ENCODE measurements at places on chromosomes 16 and 17.
A peak's percentile ranks its signal among the peaks of the same experiment; 100 is the strongest.

- no peak for DNase-seq
These were observed 42.0 kb downstream of the COTL1 start for GRCh38 chr16:84575914-84576313.

GRCh38 chr17:50657627-50658026 is 22.9 kb downstream of the ABCC3 start:
- DNase-seq = no peak

DNA sequence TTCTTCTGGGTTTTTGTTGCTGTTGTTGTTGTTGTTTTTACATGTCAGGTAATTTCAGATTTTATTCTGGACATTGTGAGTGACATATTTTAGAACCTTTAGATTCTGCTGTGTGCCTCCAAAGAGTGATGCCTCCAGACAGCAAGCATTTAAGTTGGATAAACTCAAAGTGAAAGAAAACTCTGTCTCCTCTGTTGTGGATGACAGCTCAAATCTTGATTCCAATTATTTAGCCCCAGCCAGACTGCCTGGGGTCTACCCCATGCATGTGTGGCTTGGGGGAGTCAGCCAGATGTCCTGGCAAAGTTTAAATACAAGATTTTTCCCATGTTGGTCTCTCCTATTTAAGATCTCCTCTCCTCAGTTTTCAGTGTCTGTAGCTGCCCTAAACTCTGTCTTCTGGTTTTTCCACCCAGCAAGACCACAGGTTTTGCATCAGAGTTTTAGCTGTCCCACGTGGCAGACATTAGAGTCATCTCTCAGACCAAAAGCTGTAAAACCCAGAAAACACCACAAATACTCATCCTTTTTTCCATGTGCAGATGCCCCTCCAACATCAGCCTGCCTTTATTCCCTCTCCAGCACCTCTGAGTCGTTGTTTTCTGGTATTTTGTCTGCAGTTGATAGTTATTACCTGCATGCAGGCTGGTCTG is 19.4 kb upstream of the ZNF469 start:
- no peak for DNase-seq

- DNase-seq = no peak
These were observed 50.9 kb downstream of the PECAM1 start for GRCh38 chr17:64339516-64340490.

DNA sequence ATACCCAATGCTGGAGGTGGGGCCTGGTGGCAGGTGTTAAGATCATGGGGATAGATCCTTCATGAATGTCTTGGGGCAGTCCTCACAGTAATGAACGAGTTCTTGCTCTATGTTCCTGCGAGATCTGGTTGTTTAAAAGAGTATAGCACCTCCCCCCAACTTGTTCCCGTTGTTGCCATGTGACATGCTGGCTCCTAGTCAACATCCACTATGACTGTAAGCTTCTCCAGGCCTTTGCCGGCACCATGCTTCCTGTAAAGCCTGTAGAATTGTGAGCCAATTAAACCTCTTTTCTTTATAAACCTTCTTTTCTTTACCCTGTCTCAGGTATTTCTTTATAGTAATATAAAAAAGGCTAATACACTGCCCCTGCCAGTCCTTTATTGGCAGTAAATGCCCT is 33.3 kb downstream of the RANBP10 start:
- no peak for DNase-seq

GRCh38 chr17:14107889-14108288 is 38.6 kb downstream of the COX10 start:
- DNase-seq = no peak

GRCh38 chr16:12096157-12096777 is 119.7 kb downstream of the SNX29 start:
- peak; percentile 18 for DNase-seq

GRCh38 chr17:64131606-64132270 is 1.8 kb upstream of the ERN1 start:
- no peak for DNase-seq

- DNase-seq = no peak
These were observed 10.1 kb downstream of the C16orf90 start for GRCh38 chr16:3485097-3485745.

- no peak for DNase-seq
These were observed 18.2 kb upstream of the RASL10B start for GRCh38 chr17:35713069-35713728.

DNA sequence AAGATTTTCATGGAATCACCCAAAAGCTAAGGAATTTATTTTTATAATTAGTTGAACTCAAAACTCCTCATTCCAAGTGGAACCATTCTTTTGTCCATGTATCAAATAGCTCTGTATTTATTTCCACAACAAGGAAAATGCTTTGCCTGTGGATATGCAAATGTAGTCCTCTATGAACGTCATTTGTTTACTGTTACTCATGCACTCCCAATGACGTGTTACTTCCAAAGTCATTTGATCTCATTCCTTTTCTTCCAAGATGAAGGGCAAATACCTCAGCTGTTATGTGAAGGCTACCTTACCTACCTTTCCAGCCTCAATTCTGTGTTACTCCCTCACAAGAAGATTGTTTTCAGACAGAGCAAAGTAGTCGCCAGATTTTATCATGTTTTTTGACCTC is 83.7 kb downstream of the ITFG1 start:
- DNase-seq = no peak

- DNase-seq = no peak
These were observed 810 bp upstream of the GAN start for GRCh38 chr16:81313701-81314602.

DNA sequence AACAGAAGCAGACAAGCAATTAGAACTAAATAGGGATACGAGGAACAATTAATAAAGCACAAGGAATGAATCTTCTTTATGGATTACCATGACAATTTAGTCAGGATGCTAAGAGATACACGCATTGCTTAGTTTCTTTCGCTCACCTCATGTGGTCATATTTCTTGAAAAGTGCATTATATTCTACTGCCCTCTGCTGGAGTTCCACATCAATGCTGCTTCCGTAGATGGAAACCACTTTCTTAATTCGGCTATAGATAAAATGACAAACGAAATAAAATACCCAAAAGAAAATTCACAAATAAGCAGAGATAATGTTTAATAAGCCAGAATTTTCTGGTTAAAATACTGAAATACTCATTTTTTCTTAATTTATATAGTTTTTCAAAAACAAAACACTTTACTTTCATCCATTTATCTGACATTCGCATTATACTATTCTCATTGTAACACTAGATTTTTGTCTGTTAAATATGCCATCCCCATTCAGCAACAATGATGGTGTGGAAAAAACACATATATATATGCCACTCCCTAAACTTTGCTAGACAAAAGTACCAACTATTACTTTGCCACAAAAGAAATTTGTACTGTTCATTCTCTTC is 22.0 kb upstream of the PHLPP2 start:
- no peak for DNase-seq

GRCh38 chr16:21033704-21034103 is 116.9 kb downstream of the DNAH3 start:
- peak; percentile 67 for DNase-seq

GRCh38 chr16:83619381-83620150 is 188.2 kb upstream of the HSBP1 start:
- peak; percentile 54 for DNase-seq

DNA sequence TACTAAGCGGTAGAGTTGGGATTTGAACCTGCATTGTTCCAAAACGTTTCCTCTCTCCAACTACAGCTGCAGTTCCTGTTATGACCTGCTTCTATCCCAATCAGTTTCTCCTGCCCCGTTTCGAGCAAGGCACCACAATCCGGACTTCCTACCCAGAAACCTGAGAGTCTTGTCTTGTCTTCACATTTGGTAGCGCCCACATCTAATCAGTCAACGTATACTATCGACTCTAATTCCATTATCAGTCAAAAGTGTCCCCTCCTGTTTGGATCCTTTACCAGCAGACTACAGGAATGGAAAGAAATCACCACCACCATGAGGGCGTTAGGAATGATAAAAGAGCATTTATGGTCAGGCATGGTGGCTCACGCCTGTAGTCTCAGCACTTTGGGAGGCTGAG is 124.6 kb downstream of the AXIN2 start:
- DNase-seq = no peak

DNA sequence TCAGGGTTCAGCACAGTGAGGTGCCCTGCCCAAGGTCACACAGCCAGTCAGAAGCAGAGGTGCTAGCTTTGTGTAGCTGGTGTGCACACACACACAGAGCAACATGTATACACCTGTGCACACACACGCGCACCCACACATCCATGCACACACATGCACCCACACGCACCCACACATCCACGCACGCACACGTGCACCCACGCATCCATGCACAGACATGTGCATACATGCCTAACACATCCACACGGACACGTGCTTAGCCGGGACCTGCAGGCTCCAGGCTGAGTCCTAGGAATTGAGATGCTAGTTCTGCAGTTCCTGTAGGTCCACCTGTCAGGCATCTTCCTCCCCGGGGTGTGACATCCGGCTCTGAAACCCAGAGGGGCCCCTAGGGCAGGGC is 13.0 kb upstream of the DPEP1 start:
- DNase-seq = no peak

GRCh38 chr16:11403534-11403795 is 58.2 kb downstream of the RMI2 start:
- no peak for DNase-seq

DNA sequence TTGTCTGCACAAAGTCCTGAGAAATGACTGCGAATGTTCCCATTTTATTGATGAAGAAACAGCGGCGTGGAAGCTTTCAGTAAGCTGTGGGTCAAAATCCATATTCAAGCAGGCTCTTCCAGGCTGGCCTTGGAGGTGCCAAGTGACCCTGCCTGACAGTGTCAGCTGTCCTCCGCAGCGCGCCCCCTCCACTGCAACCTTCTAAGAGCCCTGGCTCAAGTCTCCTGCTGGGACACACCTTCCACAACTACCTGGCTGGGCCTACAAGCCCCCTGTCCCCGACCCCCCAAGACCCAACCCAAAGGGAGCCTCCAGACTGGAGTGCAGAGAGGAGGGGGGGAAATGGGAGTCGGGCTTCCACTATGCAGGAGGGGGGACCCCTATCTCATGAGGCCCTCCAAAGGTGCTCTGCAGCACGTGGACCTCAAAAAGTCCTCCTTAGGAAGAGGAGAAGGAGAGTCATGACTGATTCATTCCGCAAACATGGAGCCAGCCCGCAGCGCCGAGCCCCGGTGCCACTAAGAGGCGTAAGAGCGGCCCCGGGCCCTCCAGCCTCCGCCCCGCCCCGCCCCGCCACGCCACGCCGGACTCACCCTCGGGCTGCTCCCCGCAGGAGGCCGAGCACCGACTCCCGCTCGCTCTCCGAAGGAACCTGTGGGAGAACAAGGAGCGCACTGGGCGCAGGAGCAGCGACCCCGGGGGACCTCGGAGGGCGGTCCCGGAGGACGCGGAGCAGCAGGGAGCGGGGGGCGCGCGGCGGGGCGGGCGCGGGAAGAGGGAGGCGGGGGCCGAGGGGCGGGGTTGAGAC is 574 bp downstream of the MPP3 start:
- DNase-seq = no peak

GRCh38 chr17:47287639-47288038 is 34.0 kb downstream of the ITGB3 start:
- DNase-seq = no peak

- no peak for DNase-seq
These were observed at the start of gene PRR35 for GRCh38 chr16:560204-560700. Gene PRR35 (plus strand): TSS chr16:560394. CDS start chr16:563295, 2,901 bp downstream.

DNA sequence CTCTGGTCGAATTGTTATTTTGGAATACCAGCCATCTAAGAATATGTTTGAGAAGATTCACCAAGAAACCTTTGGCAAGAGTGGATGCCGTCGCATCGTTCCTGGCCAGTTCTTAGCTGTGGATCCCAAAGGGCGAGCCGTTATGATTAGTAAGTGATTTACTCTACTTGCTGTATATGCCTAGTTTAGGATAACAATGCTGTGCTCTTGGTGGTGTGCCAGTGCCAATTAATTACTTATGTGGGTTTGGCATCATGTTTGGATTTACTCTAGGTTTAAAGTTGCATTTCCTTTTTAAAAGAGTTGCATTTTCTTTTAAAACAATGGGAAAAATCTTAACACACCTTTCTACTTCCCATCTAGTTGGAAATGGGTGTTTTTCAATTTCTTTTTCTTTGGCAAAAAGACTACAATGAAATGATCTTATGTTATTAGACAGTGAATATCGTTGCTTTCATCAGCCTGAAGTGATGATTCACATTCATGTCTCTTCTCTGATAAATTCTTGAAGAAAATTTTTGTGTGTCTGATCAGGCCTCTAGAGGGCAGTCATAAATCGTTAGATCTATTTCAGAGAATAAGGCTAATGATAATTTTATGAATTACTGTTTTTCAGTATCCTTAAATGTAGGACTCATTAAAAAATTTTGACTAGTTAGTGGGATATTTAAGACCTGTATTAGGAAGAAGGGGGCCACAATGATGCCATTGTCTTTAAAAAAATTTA is 5.6 kb downstream of the SF3B3 start:
- no peak for DNase-seq

DNA sequence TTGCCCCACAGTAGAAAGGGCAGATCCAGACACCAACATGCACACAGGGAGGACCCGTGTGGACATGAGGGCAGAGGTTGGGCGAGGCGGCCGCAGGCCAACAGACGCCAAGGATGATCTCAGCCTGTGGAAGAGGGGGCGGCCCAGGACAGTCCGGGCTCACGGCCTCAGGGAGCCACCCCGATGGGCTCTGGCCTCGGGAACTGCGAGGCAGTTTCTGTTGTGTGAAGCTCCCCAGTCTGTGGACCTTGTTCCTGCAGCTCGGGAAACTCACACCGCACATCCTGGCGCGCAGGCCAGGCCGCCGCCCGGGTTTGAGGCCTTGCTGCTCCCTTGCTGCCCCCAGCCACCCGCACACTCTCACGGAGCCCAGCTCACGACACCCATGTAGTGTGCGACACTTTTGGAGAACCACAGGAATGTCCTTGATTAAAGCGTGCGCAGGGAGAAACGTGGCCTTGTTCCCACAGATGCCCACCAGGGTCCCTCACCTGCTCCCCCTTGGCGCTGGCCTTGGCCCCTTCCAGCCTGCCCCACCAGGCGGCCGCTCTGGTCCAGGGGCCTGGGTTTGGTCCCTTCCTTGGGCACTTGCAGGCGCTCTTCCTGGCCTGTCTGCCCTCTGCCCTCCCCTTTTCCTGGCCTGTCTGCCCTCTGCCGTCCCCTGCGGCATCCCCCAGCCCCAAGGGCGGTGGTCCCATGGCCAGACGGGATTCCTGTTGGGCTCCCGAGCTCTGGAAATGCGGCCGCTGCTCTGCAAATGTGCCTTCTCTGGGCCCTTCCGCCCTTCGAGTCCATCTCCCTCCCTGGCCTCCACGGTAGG is 9.3 kb upstream of the SLC38A10 start:
- no peak for DNase-seq

DNA sequence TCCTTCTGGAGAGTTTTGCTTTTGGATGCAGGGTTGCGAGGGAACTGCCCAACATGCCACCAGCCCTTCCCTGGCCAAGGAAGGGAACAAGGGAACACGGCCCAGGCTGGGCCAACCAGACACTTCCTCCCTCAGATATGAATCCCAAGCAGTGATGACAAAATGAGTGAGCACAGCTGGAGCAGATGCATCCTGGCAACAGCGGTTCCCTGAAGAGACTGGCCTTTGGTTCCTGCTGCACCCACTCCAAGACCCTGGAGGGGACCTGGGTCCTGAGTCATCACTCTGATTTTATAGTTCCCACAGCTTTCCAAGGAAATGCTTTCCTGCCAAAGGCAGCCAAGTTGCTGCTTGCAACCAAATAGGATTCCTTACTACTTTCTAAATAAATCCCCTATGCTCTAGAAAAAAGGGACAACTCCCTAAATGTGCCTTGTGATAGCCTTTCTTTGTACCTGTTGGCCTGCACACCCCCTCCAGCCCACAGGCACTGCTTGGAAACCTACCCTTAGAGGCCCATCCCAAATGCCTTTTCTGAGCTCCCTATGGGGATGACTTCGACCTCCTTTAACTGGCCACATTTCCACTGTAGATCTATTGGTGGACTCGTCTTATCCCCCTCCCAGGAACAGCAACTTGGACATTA is 5.3 kb downstream of the ST3GAL2 start:
- DNase-seq = no peak
